GM23248 (cell line): ENCODE measurements at places on chromosomes 11 and 22. TPM values are rescaled to one million over a fixed set of nuclear protein-coding genes. Genes with fewer than 3 reads are reported as not detected.

ALG12 gene
- 16.9 and 24.4 TPM in 2 replicates for total RNA-seq

TRIM49 gene
- not detected in 2 replicates for total RNA-seq

AIP gene
- 46.4 and 58.5 TPM in 2 replicates for total RNA-seq

SCN3B gene
- not detected in 2 replicates for total RNA-seq

DNA sequence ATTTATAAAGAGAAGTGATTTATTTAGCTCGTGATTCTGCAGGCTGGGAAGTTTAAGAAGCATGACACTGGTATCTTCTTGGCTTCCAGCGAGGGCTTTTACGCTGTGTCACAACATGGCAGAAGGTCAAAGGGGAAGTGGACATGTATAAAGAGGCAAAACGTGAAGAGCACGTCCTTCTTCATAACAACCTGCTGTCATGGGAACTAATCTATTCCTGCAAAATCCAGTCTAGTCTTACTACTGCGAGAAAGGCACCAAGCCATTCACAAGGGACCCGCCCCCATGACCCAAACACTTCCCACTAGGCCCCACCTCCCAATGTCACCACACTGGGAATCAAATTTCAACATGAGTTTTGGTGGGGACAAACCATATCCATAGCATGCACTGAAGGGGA lies 58.3 kb downstream of the AMOTL1 start:
- peaks cover 41% of the 10 kb centered on the region for H3K36me3 ChIP-seq
- no peak overlapping the region for H3K4me3 ChIP-seq
- 0 out of 2 replicates have a peak overlapping the region, but pooled peaks have one; percentile 23 for H3K27ac ChIP-seq
- peaks cover 9% of the 10 kb centered on the region; the same call in 1 of the 2 replicates for H3K4me1 ChIP-seq

NPAS4 gene
- total RNA-seq: not detected in 2 replicates

DNA sequence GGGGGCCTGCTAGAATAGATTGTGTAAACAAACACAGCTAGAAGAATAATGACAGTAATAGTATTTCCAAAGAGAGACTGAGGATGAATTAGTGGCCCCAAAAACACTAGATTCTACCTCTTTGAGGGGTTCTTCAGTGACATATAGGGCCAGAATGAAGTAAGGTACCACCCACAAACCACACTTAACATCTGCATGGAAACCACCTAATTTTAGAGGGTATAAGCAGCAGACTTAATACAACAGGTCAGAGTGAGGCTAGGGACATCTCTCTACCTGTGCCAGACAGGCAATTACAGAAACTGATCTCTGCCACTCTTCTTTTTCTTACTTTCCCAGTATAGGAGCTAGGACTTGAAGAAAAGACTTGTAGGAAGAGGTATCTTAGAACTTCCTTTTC lies 20.1 kb downstream of the ELP4 start:
- no peaks in the 10 kb centered on the region for H3K27me3 ChIP-seq
- H3K4me1 ChIP-seq: no peaks in the 10 kb centered on the region
- no peak overlapping the region for H3K4me3 ChIP-seq
- no peak for DNase-seq
- no peaks in the 10 kb centered on the region for H3K36me3 ChIP-seq

DNA sequence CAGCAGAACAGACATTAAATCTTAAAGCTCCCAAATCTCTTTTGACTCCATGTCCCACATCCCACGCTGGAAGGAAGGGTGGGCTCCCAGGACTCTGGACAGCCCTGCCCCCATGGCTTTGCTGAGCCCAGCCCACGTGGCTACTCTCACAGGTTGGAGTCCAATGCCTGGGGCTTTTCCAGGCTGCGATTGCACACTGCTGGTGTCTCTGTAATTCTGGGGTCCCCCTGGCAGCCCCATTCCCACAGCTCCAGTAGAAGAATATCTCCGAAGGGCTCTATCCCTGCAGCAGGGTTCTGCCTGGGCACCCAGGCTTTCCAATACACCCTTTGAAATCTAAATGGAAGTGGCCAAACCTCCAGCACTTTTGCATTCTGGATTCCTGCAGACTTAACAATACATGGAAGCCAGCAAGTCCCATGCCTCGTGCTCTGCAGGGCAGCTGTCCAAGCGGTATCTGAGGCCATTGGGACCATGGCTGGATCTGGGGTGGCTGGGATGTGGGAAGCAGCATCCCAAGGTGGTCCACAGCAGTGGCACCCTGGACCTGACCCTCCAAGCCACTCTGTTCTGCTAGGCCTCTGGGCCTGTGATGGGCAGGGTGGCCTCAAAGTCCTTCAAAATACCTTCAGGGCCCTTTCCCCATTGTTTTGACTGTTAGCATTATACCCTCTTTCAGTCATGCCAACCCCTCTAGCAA lies 47.9 kb upstream of the TH start:
- H3K27ac ChIP-seq: no peak overlapping the region
- H3K4me3 ChIP-seq: no peak overlapping the region
- H3K36me3 ChIP-seq: no peaks in the 10 kb centered on the region
- DNase-seq: no peak
- H3K27me3 ChIP-seq: peaks cover 47% of the 10 kb centered on the region

- no peaks in the 10 kb centered on the region for H3K36me3 ChIP-seq
- no peaks in the 10 kb centered on the region for H3K27me3 ChIP-seq
- peak; percentile 17 for DNase-seq
Measured at GRCh38 chr11:86214710-86215109, 29.8 kb upstream of the EED start.

GRCh38 chr11:70732881-70733196 lies 334.5 kb downstream of the CTTN start:
- no peaks in the 10 kb centered on the region for H3K4me1 ChIP-seq
- H3K36me3 ChIP-seq: no peaks in the 10 kb centered on the region
- H3K27me3 ChIP-seq: no peaks in the 10 kb centered on the region
- no peak overlapping the region for H3K4me3 ChIP-seq

DNA sequence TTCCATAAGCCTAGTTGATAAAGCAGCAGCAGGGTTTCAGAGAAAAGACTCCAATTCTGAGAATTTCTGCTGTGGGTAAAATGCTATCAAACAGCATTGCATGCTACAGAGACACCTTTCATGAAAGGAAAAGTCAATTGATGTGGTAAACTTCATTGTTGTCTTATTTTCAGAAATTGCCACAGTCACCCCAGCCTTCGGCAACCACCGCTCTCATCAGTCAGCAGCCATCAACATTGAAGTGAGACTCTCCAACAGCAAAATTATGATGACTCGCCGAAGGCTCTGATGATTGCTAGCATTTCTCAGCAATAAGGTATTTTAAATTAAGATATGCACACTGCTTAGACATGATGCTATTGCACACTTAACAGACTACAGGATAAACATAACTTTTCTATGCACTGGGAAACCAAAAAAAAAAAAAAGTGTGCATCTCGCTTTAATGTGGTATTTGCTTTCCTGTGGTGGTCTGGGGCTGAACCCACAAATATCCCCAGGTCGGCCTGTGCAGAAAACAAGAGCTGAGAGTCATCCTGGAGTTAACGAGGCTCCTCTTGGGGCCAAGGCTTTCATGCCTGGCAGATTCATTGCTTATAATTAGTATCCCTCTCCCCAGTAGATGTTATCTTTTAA lies 192.1 kb downstream of the CTTN start:
- H3K4me1 ChIP-seq: no peaks in the 10 kb centered on the region
- no peak overlapping the region for H3K27ac ChIP-seq
